ENCODE measurements at places on chromosomes 6 and 20. TPM values are rescaled to one million over a fixed set of nuclear protein-coding genes. Genes with fewer than 3 reads are reported as not detected.

GRCh38 chr6:8857160-8857559 is 421.8 kb upstream of the SLC35B3 start:
- no peak for DNase-seq

- DNase-seq = no peak
Measured at GRCh38 chr20:32958574-32958973, 45.7 kb downstream of the SUN5 start.

- no peak for DNase-seq
Measured at GRCh38 chr6:32188381-32189068, 1.5 kb downstream of the PBX2 start.

DNA sequence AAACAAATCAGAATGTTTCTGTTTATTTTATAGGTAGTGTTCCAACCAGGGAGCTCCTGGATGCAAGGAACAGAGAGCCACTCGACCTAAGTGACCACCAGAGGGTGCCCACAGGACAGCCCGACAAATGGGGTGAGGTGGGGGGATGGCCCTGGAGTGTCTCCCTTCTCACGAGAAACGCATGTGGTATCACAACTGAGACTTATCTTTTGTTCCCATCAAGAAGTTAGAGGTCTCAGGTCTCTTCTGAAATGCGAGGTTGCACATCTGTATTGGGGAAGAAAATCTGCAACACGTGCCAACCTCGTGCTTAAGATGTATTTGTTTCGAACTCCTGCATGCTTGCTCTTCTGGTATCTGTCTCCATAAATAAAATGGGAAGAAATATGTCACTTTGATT is 104.0 kb downstream of the ISM1 start:
- no peak for DNase-seq

DNA sequence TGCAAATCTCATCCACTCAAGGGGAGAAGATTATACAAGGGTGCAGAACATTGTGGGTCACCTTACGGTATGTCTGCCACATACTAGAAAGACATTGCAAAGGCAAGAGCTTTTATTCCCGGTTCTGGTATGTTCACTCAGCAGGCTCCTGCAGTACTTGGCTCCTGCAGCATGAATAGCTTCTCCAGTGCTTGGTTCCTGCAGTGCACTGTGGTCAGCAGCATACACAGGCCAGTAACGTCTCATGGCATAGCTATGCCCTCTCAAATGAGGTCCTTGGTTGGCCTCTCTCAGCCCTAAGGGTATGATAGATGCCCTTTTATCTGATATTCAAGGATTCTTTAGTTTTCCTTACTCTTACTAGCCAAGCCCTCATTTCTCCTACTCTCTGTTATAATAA is 12.6 kb downstream of the TCP11 start:
- DNase-seq = no peak

DCDC2 gene
- total RNA-seq = 23.2 TPM

SPDEF gene
- total RNA-seq = not detected

FRK gene
- total RNA-seq = 0.06 TPM

ZKSCAN8 gene
- 15.1 TPM for total RNA-seq

IYD gene
- total RNA-seq = not detected

C20orf141 gene
- not detected for total RNA-seq

SLC22A7 gene
- not detected for total RNA-seq
